ENCODE measurements at places on chromosomes 11 and 22.
A peak's percentile ranks its signal among the peaks of the same experiment; 100 is the strongest.

GRCh38 chr22:27879923-27880322, 39.1 kb downstream of the PITPNB start:
- DNase-seq: no peak

GRCh38 chr11:1510928-1511327, 24.3 kb upstream of the MOB2 start:
- no peak for DNase-seq

DNA sequence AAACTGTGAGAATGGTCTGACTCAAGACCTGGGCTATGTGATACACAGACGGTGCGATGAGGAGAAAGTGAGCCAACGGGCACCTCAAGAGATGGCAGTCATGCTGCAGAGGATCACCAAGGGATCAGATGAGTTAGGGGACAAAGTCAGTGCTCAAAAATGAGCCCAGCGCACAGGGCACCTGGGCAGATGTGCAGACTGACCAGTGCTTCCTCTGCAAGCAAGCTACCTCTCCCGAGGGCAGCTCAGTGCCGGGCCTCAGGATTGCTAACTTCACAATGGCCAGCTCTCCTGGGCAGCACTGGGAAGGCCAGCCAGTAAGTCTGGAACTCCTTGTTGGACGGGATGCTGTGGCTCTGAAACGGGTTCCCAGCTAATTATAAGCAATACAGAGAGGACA, 15.3 kb downstream of the HDHD5 start:
- no peak for DNase-seq

DNA sequence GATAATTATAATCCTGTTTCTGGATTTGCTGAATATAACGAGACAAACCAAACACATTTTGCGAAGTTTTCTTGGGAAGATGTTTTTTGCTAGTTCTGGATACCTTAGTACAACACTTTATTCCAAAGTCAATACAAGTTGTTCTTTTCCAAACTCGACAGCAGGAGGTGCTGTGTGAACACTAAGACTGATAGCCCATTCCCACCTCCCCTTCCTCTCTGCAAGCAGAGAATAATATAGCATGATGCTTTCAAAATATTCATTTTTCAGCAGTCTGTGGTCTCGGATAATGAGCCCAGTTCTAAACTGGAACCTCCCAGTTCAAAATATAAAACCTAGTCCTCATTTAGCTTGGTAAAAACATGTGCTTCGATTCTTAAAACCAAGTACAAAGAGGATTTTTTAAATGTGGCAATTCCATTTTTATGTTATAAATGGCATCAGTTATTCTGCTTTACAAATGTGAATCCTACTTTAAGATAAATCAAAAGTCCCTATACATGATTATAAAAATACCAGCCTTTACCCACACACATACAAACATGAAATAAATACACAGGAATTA, 129.1 kb downstream of the DCDC1 start:
- peak; percentile 59 for DNase-seq

- DNase-seq: no peak
These were observed 10.1 kb downstream of the TXN2 start for GRCh38 chr22:36471341-36471821.
